ENCODE measurements at places on chromosomes 16 and 17. TPM values are rescaled to one million over a fixed set of nuclear protein-coding genes. Genes with fewer than 3 reads are reported as not detected.
A peak's percentile ranks its signal among the peaks of the same experiment; 100 is the strongest.

Gene RDM1
- under 0.01 TPM for total RNA-seq

- peak; percentile 18 for DNase-seq
These were observed 75.8 kb downstream of the AXIN2 start for GRCh38 chr17:65485388-65486299.

DNA sequence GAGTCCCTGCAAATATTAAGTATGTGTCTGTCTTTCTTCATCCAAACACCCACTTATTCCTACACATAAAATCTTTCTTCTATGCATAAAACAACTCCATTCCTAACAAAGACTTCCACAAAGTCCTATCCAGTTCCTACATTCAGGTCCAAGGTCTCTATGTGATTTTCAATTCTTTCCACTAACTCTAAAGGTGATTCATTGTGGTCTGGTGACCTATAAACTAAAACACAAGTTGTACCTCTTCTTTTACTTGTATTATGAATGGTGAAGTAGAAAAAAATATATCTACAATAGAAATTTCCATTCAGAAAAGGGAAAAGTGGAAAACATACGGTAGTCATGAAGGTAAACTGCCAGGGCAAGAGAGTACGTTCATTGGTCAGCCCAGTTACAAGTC is 56.6 kb downstream of the USP32 start:
- no peak for DNase-seq

Gene SLC12A3
- total RNA-seq = not detected

Gene SLC7A5
- total RNA-seq = 38.3 TPM

DNA sequence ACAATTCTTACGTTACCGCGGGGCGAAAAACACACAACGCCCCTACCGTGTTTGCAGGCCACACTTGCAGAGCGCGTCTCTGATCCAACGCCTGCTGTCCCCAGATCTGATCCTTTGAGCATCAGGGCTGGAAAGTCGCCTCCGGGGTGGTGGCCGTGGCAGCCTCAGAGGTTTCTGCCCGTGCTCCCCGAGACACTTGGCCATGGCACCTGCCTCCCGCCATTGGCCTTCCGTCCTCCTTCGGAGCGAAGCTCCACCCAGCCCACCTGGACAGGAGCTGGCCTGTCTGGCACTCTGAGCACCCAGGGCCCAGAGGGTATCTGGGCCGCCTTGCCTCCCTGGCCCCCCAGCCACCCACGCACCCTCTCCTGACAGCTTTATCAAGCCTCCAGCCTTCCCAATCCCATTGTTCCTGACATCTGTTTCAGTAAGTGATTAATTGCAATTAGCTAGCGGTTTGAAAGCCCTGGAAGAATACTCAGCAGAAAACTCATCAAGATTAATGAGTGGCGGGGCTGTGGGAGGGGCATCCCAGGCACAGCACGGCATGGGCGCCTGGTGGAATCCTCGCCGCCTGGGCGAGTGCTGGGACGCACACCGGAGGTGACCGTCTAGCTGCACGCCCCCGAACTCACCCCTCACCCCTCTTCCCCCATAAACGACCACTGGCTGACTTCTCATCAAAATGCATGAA is 181.5 kb upstream of the GSE1 start:
- no peak for DNase-seq

DNA sequence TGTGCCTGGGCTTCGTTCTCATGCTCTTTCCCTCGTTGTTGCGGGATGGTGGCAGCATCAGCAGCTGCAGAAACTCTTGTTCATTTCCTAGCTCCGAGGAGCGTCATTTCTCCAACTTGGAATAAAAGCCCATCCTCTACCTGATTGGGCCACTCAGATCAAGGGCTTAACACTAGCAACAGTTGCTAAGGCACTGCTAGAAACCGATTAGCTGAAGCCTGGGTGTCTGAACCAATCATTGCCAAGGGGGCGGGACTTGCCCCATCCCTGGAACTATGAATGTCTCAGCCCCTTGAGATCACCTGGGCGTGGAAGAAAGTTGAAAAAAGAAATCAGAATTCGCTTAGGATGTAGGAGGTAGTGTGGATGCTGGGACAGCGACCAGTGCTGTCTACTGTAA is 145.3 kb downstream of the FOXL1 start:
- DNase-seq = no peak

GRCh38 chr16:87411375-87412271 is 19.5 kb downstream of the MAP1LC3B start:
- DNase-seq = no peak

- peak; percentile 61 for DNase-seq
These were observed 122.4 kb upstream of the NUDT7 start for GRCh38 chr16:77599793-77600415.

Gene INTS2
- total RNA-seq = 17.2 TPM

- DNase-seq = peak; percentile 98
These were observed 14.6 kb downstream of the SMTNL2 start for GRCh38 chr17:4598776-4599504.

Gene ZNF263
- total RNA-seq = 47.5 TPM

- DNase-seq = no peak
These were observed 34.8 kb downstream of the CBFA2T3 start for GRCh38 chr16:88941913-88942909.

DNA sequence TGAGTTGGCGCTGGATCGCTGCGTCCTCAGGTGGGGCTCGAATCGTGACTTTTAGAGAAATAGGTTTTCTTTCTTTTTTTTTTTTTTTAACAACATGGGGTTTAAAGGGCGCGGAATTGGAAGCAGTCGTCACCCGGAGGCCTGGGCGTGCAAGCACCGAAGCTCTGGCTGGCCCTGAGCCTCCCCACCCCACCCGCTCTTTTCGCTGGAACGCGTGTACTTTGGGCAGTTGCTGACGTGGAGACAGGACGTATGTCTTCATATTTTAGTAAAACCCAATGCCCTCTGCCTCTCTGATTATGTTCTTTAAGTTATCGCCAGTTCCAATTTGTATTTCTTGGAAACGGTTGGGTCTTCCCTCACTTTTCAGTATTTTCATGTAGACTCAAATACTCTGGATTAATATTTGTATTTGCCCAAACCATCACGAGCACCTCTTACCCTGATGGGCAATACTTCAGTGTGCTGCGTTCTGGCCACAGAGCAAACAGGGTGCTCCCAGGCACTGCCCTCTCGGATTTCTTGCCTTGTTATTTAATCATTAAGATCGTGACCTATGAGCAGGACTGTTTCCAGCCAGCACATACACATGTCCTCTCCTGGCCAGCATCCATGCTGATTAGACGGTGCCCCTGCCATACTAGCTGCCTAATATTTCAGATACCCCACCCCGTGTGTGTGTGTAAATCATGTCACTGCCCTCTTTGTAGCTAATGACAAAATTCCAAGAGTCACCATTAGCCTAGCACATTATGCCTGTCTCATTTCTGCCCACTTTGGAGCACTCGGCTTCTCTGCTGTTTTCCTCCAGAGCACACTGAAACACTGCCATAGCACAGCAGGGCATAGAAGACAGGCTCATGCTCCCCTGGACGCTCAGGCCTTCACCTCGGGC is 805 bp upstream of the C16orf95 start:
- DNase-seq = peak; percentile 64
